ENCODE measurements at places on chromosomes 3 and 15. TPM values are rescaled to one million over a fixed set of nuclear protein-coding genes. Genes with fewer than 3 reads are reported as not detected.

Gene FBXO40
- total RNA-seq = not detected

Gene KBTBD13
- not detected for total RNA-seq

Gene SI
- total RNA-seq = not detected

Gene TM4SF4
- not detected for total RNA-seq

Gene DET1
- total RNA-seq = 2.4 TPM

Gene PATL2
- not detected for total RNA-seq

DNA sequence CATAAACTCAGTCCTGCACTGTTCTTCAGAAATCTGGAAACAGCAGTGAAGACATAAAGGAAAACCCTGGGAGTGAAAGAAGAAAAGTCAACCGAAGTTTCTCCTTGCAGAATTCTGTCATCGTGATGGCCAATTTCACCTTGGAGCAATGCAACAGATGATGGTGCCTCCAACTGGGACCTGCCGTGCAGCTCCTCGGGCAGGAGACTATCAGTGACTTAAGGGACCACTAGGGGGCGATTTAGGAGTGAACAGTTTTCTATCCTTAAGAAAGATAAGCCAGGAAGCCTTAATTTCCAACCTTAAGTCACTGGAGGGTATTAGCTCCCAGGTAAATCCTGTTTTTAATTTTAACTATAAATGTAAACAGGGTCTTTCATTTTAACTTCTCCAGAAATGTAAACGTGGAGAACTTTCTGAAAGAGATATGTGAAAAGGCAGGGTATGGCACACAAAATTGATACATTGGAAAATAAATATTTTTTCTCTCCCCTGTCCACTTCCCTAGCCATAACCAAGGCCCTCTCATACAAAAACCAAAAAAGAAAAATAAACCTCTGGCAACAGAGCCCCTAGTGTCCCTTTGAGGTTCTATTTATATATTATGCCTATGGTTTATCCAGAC is 116.3 kb downstream of the PDZRN3 start:
- no peak for DNase-seq

- no peak for DNase-seq
Observed at GRCh38 chr3:149894205-149894604, 76.5 kb downstream of the PFN2 start.

- DNase-seq = no peak
Observed at GRCh38 chr15:43776718-43777266, at the start of gene ELL3. TSS of gene ELL3 (minus strand) at chr15:43776966. CDS start at chr15:43776901, 65 bp downstream.

- DNase-seq = no peak
Observed at GRCh38 chr3:176780766-176781165, 416.5 kb downstream of the TBL1XR1 start.

GRCh38 chr3:28745916-28746617 is 397.4 kb upstream of the AZI2 start:
- DNase-seq = no peak

- no peak for DNase-seq
Observed at GRCh38 chr3:73394240-73394639, 230.5 kb downstream of the PDZRN3 start.

DNA sequence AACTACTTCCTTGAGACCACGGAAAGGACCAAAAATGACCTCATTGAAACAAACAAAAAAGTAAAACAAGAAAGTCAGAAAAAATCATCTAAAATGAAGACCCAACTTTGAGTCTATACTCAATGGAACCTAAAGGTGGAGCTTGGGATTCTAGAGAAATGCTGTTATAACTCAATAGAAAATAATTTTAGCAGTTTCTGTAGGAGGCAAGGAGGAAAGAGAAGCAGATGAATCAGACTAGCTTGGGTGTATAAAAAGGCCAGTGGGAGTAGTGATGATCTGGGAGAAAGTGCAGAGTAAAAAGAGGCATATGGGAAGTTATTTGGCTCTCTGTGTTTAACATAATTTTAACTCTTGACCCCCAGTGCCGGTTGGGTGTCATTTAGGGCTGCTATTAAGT is 94.4 kb downstream of the TMCO5A start:
- no peak for DNase-seq

DNA sequence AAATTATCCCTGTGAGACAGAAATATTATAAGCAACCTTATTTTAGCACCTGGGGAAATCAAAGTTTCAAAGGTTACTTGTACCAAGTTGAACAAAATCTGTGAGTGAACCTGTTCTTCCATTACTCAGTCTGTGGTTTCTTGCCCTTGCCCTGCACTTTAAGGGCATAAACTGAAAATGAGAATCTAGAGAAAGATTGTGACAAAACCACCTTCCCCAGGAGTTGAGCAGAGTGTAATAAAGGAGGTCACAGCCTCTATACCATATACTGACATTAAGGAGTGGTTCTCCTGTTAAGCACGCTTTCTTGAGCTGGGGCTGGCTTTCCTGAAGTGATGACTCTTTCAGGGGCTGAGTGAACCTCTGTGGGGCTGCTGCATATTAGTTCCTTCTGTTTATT is 143.4 kb downstream of the PDCD6IP start:
- DNase-seq = no peak

- DNase-seq = no peak
Observed at GRCh38 chr3:103906304-103906703, 1460.4 kb upstream of the ALCAM start.

DNA sequence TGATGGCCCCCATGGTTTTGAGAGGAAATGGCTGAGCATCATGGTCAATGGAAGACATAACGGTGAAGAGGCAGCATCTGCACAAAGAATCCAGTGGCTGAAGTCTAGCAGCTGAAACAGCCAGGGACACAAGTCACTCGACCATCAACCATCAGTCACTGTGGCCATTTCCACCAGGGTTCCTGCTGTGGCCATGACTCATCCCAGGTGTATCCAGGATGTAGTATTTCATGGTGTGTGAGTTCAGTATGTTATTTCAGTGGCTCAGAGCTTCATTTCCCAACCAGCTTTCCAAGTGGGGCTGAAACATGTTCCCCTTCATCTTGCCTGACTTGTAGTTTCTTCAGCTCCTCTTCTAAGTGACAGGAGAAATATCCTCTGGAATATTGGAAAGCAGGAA is 47.8 kb upstream of the WNT5A start:
- DNase-seq = no peak

DNA sequence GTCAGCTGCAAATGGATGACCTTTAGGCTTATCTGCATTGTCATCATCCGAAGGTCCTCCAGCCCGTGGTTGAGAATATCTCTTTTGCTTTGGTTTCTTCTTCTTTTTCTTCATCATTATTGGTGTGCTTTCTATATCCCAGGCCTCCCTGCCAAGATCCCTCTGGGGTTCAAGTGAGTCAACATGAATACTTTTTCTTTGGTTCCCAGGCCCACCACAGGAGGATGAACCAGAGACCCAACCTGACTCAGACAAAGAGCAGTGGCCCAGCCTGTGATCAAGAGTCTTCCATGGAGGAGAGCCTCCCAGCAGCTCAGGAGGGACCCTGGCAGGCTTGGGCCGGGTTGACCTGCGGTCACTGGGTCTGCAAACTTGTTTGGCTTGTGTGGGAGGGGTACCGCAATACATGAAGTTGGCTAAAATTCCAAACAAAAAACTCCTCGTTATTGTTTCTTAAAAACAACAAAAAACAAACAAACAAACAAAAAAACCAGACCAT is 104.2 kb downstream of the MAP4 start:
- DNase-seq = no peak

DNA sequence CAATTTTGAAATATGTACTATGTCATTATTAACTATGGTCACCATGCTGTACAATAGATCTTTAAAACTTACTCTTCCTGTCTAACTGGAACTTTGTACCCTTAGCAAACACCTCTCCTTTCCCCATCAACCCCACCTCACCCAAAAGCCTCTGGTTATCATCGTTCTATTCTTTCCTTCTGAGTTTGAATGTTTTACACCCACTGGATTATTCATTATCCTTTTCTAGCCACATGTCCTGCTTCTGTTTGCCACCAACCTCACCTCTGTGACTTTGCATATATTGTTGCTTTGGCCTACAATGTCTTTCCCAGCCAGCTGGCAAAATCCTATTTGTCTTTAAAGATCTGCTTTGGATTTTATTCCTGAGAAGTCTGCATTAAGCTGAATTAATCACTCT is 102.6 kb upstream of the TSPAN3 start:
- no peak for DNase-seq

- no peak for DNase-seq
Observed at GRCh38 chr3:195260280-195260905, 10.6 kb downstream of the XXYLT1 start.

DNA sequence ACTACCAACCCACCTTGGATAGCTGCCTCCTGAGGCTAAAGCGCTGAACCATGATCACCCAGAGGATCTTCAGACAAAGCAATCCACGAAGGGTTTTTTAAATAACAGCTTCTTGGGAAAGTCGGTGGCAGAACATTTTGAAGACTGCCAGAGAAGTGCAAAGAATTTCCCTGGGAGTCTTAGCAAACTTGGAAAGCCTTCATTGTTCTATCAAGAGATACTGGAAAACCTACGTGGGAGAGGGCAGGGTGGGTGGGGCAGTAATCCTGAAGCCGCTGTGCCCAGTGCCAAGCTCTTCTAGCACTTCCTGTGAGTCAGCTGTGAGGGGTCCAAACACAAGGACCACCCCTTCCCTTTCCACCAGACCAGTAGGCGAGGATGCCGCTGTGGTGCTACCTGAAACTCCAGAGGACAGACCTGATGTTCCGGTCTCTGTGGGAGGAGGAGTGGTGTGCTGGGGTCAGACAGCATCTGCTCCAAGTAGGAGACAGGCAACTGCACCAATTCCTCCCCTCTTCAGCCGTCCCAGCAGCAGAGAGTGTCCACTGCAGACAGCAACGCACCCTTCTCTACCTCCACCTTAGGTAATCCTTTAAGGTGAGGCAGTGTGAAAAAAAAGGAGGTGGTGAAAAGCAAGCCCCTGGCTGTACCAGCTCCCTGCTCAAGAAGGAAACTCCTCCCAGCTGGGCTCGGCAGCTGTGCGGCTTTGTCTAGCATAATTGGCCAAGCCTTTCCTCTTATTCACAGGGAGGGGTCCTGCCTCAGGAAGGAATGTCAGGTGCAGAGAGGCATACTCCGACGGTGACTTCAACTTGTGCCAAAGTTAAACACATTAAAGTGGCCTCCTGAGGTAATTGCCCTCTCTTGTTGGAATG is 99.0 kb downstream of the TMCC1 start:
- no peak for DNase-seq
